CD4-positive, alpha-beta T cell treated with Interleukin-4 for 1 hour (primary cell): ENCODE measurements at places on chromosomes 6 and 20.

GRCh38 chr6:100202417-100203194, 208.6 kb upstream of the MCHR2 start:
- no peak for DNase-seq

DNA sequence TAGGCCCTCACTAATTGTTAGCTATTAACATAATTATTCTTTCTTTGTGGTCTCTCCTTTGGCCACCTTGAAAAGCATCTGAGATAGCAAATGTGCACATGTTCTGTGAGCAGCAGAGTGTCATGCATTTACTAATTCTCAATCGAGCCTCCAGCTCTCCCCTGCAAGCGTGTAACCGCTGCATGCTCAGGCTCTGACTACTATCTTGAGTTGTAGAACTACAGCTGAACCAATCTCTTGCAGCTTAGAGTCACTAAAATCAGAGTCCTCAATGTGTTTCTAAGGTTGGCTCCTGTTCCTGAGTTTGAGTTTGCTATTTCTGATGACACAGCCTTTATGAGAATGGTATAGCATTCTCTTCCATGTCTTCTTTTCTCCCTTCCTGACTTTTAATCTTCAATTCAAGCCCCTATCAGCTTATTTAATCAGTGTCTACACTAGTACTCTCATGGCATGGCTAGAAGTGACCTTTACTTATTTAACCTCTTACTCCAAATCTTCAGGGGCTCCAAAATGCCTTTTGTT, 65.5 kb downstream of the PPP1R3G start:
- DNase-seq, result no peak

DNA sequence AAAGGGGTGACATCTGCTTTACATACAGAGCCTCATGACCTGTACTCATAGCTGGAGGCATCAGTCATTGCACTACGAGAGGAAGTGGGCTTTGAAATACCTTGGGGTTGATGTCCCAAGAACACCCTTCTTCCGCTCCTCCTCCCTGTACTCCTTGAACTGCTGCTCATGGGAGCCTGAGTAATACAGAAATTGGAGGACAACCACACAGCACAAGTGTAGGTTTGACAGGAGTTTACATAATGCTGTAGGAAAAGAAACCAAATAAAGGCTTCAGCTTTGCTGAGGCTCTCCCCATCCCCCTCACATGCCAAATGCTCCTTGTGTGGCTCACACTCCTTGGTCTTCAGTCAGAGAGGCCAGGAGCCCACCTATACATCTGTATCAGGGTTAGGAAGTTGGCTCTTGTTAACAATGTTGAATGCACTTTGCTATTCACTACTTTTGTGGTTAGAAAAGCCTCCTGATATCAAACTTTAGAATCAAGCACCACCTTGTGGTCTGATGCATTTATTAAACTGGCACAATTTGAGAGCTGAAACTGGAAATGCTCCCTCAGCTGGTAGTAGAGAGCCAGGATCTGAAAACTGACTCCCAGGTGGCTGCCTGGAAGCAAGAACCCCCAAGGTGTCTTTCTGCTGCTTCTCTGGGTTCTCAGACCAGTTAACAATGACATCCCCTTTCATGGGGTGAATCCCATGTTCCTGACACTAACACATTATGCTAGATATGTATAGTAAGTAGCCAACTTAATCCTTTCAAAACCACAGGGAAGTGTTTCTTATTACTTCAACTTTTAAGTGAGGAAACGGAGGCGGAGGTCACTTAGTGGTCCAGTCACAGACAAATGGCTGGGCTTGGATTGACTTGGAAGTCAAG, 56.2 kb upstream of the EDN1 start:
- peak; percentile 54 for DNase-seq

- no peak for DNase-seq
These were observed 79.6 kb downstream of the ADAT2 start for GRCh38 chr6:143370812-143371370.

DNA sequence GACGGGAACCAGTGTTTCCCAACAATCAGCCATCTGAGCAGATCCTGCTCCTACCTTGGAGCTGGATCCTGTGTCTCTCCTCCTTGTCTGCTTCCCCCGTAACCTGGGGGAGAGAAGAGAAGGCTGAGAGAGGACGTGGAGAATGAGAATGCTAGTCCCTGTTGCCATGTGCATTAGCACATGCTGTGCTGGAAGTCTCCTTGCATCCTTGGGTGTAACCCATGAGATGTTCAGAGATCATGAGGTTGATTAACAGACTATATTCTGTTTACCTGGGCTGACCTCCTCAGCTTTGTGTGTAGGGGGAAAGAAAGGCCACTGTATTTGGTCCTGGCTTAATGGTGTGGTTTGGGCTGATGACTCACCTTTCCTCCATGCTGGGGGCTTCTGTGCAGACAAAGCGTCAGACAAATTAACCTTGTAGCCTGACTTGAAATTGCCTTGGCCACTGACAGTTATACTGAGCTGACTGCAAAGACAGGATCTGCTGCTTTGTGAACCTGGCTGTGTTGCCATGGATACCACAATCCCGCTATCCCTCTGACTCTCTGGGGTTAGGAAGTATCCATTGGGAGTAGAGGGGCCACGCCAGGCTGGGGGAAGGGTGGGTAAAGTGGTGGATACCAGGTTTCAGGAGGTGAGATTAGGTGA, 243.7 kb upstream of the CHD6 start:
- DNase-seq, result no peak

GRCh38 chr6:139757784-139758183, 383.3 kb upstream of the CITED2 start:
- DNase-seq, result no peak

GRCh38 chr6:53240139-53240538, 91.5 kb upstream of the GCM1 start:
- DNase-seq, result no peak

DNA sequence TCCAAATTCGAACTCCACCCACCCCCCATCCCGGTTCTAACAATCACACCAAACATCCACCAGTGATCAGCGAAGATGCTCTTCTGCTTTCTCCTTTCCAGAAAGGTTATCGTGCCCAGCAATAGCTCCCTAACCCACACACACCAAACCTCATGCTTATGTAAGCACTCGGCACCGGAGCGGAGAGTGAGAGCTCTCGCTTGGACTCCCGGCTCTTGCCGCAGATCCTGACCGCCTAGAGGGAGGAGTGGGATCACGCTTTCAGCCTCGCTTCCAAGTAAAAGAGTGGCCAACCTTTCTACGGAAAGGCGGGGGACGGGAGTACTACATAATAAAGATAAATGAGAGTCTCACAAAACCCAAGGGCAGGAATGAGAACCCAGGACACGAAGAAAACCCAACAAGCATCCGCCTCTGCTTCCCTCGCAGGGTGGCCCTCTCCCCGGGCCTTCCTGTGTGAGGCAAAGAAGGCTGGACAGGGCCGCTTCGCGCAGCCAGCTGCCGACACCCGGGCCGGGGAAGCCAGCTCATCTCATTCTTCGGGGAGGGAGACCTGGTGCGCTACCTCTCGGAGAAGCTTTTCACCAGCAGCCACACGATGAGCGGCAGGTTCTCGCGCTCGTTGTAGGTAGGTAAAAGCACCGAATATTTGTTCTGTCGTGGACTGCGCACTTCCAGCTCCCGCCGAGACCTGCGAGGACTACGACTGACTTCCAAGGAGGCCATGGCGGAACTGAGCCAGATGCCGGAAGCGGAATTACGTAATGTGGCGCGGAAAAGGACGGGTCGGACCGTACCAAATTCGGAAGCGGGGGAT, at the start of gene DPM1:
Gene DPM1, minus strand, starts transcription at position 735 of the 817 bp plus-strand sequence. Its CDS starts 9 bp downstream, at position 726.
- DNase-seq, result peak; percentile 37

- no peak for DNase-seq
These were observed 188.0 kb upstream of the ADGRB3 start for GRCh38 chr6:68447112-68447511.

DNA sequence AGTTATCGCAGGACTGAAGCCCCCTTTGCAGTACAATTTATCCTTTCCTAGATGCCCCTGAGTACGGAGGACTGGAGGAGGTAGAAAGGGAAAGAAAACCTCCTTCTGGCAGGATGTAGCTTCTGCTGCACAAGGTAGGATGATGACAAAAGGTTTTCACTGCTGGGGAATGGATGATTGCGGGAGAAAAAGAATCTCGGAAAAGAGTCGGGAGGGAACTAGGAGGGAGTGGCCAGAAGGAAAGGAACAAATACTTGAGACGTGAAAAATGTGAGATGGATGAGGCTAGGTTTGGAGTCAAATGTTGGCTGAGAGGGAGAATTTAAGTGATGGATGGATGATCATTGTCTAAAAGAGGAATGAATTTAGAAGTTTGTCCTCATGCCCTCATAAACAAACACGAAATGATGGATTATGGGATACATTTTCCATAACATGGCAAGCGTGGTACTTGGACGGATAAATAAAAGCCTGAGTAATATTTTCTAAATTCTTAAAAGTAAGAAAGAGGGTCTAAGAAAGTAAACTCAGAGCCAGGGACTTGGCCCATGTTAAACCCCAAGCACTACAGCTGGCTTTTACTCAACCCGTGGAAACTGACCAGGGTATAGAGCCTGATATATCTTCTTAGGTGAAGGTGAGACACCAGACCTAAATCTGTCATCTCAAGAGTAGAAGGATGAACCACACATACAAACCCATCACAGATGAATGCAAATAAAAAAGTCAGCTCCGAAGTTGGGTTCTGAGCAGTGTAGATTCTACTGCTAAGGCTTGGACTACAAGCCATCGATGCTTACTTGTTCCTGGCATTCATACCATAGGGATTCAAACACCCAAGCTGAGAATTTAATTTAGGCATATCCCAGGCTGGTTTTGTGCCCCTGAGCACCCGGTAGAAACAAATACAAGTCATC, 72.4 kb downstream of the HFE start:
- DNase-seq, result no peak

GRCh38 chr6:136079701-136080565, 170.2 kb downstream of the MTFR2 start:
- DNase-seq, result no peak

DNA sequence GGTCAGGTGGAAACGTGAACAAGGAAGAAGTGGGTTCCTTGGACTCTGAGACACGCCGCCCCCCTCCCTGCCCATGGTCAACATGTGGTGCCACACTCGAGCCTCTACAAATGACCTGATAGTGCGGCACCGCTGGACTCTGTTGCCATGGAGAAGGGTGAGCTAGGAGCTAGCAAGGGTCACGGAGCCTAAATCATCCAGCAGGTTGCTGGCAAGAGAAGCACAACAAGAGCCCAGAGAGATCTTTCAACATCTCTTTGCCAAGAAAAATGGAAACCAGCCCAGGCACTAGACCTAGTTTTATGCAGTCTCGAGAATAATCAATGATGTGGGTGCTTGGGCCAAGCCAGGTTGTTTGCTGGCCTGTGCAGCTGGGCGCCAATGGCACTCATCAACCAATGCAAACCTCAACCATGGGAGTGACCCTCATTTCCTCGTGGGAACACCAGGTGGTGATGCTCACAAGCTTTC, 69.5 kb downstream of the NOL4L start:
- no peak for DNase-seq

DNA sequence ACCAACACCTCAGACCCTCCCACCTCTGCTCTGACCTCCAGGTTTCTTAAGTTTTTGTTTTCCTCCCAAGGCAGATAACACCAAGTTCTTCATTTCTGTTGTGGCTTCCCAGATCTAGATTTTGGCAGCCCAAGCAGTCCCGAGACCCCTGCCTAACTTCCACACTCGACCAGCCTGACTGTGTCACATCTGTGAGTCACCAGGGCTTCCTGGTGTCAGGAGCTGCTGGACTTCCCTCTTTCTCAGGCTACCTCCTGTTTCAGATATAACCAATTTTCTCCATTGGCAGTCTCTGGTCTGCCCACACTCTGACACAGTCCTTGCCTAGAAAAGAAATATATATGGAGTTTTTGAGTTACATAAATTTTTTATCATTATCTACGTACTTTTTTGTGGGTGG, 46.1 kb upstream of the CCN6 start:
- DNase-seq, result peak; percentile 67

- DNase-seq, result no peak
These were observed 39.3 kb upstream of the SCGN start for GRCh38 chr6:25612666-25613065.

DNA sequence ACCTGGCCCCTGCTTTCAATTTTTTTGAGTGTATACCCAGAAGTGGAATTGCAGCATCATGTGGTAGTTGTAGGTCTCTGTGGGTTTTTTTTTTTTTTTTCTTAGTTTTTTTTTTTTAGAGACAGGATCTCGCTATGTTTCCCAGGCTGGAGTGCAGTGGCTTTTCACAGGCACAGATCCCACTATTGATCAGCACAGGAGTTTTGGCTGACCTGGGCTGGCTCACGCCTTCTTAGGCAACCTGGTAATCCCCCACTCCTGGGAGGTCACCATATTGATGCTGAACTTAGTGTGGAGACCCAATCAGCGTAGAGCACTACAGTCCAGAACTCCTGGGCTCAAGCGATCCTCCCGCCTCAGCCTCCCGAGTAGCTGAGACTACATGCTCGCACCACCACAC, 25.9 kb downstream of the MTO1 start:
- no peak for DNase-seq
